ENCODE measurements at places on chromosomes 5 and 9. TPM values are rescaled to one million over a fixed set of nuclear protein-coding genes. Genes with fewer than 3 reads are reported as not detected.
A peak's percentile ranks its signal among the peaks of the same experiment; 100 is the strongest.

GNA14 gene
- total RNA-seq = 0.21 TPM

SOHLH1 gene
- total RNA-seq = not detected

NSG2 gene
- not detected for total RNA-seq

- H3K4me1 ChIP-seq = peaks cover 8% of the 10 kb centered on the region
- no peak overlapping the region for H3K4me3 ChIP-seq
- H3K27ac ChIP-seq = peak overlapping the region; percentile 45
- H3K27me3 ChIP-seq = no peaks in the 10 kb centered on the region
- DNase-seq = no peak
- H3K36me3 ChIP-seq = no peaks in the 10 kb centered on the region
These were observed 17.6 kb downstream of the RAPGEF1 start for GRCh38 chr9:131722255-131722654.

DNA sequence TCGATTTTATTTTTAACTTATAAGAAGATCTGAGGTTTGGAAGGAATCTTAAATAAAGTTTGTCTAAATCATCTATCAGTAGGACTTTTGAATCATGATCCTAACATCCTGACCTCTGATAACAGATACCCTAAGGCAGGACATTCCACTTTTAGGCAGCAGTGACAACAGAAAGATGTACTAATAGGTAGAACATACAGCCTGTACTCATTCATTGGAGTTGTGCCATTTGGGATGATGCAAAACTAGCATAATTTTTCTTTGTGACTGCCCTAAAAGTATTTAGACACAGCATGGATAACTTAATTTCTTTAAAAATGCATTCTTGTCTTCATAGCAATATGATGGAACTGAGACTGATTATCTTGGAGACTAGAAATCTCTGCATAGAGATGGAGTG is 39.7 kb downstream of the CDC42SE2 start:
- no peaks in the 10 kb centered on the region for H3K27me3 ChIP-seq
- H3K27ac ChIP-seq = no peak overlapping the region
- no peaks in the 10 kb centered on the region for H3K36me3 ChIP-seq
- no peaks in the 10 kb centered on the region for H3K4me1 ChIP-seq

DNA sequence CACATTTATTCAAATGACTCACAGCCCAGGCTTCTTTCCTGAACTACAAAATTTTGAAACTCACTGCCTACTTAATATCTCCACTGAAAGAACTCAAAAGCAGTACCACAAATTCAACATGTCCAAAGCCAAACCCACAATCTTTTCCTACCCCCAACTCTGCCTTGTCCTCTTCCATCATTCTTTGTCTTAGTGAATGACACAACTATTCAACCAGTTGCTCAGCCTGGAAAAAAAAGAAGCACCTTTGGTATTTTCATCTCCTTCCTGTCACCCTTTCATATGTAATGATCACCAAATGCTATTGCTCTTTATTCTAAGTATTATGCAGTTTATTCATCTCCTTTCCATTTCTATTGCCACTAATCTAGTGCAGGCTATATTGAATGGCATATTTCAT is 216.3 kb downstream of the TMEM232 start:
- no peaks in the 10 kb centered on the region for H3K36me3 ChIP-seq
- no peaks in the 10 kb centered on the region for H3K27me3 ChIP-seq
- no peak overlapping the region for H3K27ac ChIP-seq
- H3K4me3 ChIP-seq = no peak overlapping the region

GRCh38 chr5:124910354-124911016 is 164.0 kb upstream of the ZNF608 start:
- H3K4me1 ChIP-seq = peaks cover 25% of the 10 kb centered on the region
- H3K4me3 ChIP-seq = no peak overlapping the region
- H3K36me3 ChIP-seq = no peaks in the 10 kb centered on the region
- H3K27me3 ChIP-seq = no peaks in the 10 kb centered on the region
- DNase-seq = no peak

DNA sequence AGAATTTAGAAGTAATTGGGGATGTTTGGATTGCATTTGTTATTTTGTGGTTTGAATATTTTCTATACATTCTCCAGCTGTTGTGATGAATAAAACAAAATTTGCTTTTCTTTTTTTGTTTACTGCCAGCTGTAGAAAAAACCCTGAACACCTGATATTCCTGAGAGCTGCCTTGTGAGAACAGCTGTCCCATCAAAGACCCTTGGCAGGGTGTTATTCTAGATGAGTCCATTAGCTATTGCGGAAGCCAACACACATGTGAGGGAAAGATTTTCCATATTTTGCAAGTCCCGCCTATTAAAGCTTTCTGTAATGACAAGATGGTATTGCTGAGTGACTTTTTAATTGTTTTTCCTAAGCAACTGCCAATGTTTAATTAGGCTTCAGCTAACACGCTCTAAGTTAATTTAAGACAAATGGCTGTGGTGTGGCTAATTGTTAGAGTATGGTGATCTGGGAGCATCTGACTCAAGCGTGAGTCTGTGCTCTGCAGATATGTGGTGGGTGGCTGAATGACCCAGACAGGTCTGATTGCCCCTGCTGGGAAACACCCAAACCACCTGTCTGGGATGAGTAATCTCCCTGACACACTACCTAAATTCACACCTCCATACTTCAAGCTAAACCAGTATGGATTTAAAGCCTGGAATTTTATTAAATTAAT is 86.5 kb upstream of the PRLR start:
- no peak for DNase-seq
- no peak overlapping the region for H3K27ac ChIP-seq

GRCh38 chr9:89603767-89604665 is 796 bp upstream of the GADD45G start:
- H3K4me3 ChIP-seq = peak overlapping the region; percentile 93
- peaks cover 18% of the 10 kb centered on the region for H3K4me1 ChIP-seq
- H3K36me3 ChIP-seq = no peaks in the 10 kb centered on the region
- H3K27me3 ChIP-seq = peaks cover 10% of the 10 kb centered on the region

DNA sequence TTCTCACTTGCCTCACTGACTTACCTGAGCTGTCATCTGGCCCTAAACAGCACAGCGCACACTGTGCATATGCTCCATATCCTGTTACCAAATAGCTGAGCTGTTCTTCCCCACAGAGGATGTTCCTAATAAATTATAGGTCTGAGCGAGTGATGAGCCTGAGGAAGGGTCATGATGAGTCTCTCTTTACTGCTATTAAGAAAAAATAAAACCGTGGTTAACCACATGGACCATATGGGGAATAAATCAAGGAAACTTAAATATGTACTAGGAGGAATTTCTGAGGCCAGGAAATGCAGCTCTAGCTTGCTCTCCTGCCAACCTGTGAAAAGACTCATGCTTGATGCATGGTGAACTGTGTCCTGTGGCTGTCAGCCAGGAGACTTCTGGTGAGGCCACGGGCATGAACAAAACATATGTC is 424.8 kb upstream of the DMAC1 start:
- no peak overlapping the region for H3K4me3 ChIP-seq
- no peaks in the 10 kb centered on the region for H3K27me3 ChIP-seq
- no peaks in the 10 kb centered on the region for H3K4me1 ChIP-seq
- DNase-seq = no peak

DNA sequence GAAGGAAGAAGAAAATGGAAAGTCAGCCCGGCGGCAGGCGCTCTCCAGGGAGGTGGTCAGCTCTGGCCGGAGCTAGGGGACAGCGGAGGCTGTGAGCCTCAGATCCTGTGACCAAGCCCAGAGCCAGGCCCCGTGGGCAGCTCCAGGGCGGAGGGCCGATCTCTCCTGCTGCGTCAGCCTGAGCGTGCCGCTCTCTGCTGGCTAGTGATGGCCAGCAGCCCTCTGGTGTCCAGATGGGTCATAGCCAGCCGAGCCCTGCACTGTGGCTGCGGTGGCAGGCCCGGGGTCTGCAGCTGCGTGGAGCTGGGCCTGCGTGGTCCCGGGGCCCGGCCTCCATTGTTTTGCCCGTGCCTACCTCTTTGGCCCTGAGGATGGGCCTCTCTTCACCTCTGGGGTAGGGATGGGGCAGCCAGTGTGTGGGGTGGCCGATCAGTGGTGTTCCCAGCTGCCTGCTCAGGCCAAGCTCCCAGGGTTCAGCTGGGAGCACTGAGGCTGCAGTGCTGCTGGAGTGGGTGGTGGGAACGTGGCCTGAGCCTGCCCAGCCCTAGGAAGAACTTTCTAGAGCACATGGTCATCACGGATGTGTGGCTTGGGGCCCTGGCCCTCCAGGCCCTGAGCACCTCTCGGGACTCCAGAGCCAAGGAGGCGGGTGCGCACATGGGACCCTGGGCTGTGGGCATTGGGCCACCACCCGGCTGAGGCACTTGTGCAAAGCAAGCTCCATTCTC is 17.1 kb upstream of the NRARP start:
- H3K27me3 ChIP-seq = no peaks in the 10 kb centered on the region
- H3K4me1 ChIP-seq = peaks cover 26% of the 10 kb centered on the region
- H3K36me3 ChIP-seq = no peaks in the 10 kb centered on the region
- H3K27ac ChIP-seq = no peak overlapping the region
- H3K4me3 ChIP-seq = no peak overlapping the region

- H3K4me3 ChIP-seq = no peak overlapping the region
- peak overlapping the region; percentile 31 for H3K27ac ChIP-seq
- H3K36me3 ChIP-seq = peaks cover 21% of the 10 kb centered on the region
- peaks cover 23% of the 10 kb centered on the region for H3K4me1 ChIP-seq
These were observed 21.9 kb downstream of the ABITRAM start for GRCh38 chr9:108956022-108956630.

DNA sequence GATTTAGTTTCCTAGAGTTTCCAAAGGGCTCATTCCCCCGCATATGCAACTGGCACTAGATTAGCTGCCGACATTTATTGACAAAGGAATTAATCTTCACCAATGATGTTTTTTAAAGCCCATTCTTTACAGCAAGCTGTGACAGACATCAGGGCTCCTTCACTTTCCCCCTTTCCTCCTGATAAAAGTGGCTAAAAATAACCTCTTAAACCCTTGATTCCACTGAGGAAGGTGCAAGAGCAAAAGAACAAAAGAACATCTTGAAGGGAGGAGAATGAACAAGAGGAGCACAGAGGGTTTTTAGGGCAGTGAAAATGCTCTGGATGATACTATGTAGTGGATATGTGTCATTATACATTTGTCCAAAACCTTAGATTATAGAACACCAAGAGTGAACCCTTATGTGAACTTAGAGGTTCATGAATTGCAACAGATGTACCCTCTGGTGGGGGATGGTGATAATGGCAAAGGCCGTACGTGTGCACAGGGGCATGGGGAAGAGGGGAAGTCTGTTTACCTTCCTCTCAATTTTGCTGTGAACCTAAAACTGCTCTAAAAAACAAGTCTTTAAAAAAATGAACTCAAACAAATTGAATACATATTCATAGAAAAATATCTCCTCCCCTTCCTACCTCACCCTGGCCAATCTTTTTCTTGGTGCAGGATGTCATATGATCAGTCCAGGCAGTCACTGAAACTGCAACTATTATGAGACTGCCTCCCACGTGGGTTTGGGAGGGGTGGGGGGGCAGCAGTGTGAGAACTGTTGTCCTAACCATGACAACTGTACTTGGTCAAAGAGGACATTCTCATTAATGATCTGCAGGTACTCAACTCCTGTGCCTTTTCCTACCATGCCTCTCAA is 83.0 kb downstream of the MARCHF3 start:
- H3K4me3 ChIP-seq = no peak overlapping the region
- DNase-seq = no peak
- H3K36me3 ChIP-seq = no peaks in the 10 kb centered on the region
- peaks cover 37% of the 10 kb centered on the region for H3K4me1 ChIP-seq
- H3K27ac ChIP-seq = peak overlapping the region; percentile 79

DNA sequence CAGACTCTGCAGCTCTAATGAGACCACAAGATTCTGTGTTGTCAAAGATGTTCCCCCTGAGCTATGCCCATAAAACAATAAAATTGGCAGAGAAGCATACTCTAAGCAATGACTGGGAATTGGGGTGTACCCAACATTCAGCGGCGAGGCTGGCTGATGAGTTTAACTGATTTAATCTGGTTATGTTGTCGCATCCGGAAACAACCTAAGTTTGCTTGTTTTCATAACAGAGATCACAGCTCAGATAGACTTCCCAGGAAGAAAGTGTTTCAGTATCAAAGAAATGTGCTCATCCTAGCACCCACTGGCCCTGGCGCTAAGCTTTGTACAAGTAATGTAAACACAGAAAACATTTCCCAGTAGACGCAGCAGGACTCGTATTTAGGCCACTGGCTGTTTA is 7.4 kb downstream of the SEMA5A start:
- DNase-seq = no peak
- no peak overlapping the region for H3K4me3 ChIP-seq
- peaks cover 17% of the 10 kb centered on the region for H3K4me1 ChIP-seq
- no peaks in the 10 kb centered on the region for H3K36me3 ChIP-seq
- H3K27ac ChIP-seq = no peak overlapping the region

DNA sequence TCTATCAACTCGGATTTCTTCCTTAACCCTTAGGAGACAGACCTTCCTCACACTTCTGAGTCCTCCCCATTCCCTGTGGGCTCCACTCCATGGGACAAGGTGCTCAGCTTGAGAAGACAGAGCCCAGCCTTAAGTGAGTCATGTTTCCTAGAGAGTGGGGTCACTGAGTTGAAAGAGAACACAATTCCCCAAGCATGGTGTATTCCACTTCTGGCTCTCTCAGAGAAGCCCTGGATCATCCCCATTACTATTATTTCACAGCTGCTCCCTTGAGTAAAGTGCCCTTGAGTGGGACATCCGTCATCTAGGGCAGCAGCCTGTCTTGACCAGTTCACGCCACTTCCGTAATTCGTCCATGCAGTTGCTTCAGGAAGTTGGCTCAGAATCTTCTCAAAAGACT is 604.8 kb downstream of the BNC2 start:
- DNase-seq = no peak
- H3K4me1 ChIP-seq = peaks cover 3% of the 10 kb centered on the region
- H3K4me3 ChIP-seq = no peak overlapping the region
- H3K27ac ChIP-seq = no peak overlapping the region
- no peaks in the 10 kb centered on the region for H3K36me3 ChIP-seq

- no peaks in the 10 kb centered on the region for H3K36me3 ChIP-seq
- H3K4me3 ChIP-seq = no peak overlapping the region
- DNase-seq = no peak
- H3K4me1 ChIP-seq = peaks cover 27% of the 10 kb centered on the region
- no peaks in the 10 kb centered on the region for H3K27me3 ChIP-seq
These were observed 371.2 kb downstream of the NFIB start for GRCh38 chr9:13942695-13943094.

DNA sequence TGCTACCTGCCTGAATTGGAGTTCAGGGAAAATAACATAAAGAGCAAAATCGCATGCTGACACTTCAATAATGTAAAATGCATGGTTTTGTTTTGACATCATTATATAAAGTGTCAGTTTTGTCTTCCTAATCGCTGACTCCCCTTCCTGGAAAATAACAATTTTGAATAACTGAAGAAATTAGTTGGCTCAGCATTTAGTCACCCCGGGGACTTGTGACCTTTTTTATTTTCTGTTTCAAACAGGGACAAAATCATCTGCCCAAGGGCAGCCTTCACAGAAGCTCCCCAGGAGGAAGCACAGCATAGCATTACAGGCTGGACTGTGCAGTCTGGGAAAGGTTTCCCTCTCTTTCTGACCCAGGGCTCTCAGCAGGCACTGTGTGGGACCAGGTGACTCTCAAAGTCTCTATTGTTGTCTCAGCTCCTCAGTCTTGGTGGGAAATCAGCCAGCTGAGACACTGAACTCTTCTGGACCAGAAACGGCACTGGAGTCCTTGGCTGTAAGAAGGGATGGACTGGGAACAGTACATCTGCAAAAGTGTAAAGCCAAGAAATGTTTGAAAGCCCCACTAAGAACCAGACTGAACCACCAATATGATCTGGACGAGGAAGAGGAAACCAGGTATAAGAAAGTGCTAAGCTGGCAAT is 671.3 kb upstream of the KLF4 start:
- no peaks in the 10 kb centered on the region for H3K27me3 ChIP-seq
- no peaks in the 10 kb centered on the region for H3K36me3 ChIP-seq
- DNase-seq = no peak
- H3K4me1 ChIP-seq = no peaks in the 10 kb centered on the region
- no peak overlapping the region for H3K4me3 ChIP-seq

GRCh38 chr5:52376592-52376991 is 411.1 kb upstream of the ITGA1 start:
- no peak overlapping the region for H3K27ac ChIP-seq
- DNase-seq = no peak
- no peaks in the 10 kb centered on the region for H3K4me1 ChIP-seq
- H3K36me3 ChIP-seq = no peaks in the 10 kb centered on the region
- H3K27me3 ChIP-seq = no peaks in the 10 kb centered on the region

Data from cardiac muscle cell (in vitro differentiated cells and primary cell).